ENCODE measurements at places on chromosomes 1 and 21.

DNA sequence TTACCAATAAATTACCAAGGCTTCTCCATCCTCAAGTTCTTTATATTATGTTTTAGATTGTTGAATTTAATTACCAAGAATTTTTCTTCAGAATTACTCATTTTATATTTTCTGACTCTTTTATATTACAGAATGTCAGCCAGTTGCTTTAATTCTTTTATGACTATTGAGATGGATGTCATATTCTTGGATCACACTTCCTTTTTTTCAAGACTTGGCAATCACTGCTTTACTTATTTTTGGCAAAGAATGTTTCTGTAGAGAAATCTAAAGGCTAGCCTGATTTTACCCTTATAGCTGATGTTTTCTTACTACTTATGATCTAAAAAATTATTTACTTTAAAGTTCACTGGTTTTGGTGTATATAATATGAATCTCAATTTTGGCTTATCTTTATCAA lies 721.1 kb upstream of the TMPRSS15 start:
- DNase-seq: no peak

DNA sequence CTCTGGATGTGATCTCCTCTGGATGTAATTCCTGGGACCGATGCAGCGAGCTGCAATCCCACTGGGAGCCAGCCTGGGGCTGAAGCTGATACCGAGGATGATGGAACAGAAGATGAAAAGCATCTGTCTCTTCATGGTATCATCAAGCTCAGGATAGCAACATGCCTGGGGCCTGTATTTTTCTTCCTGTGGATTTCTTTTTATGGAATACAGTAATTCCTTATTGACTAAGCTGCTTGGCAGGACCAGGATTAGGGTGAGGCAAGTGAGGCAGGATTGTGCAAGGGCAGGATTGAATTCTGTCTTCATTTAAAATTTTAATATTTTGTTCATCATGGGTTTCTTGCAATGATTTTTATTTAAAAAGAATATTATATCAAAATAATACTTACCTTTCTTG lies 86.6 kb downstream of the SLC25A24 start:
- DNase-seq: no peak

GRCh38 chr1:226223157-226223785 lies at the start of gene MIXL1:
Gene MIXL1, plus strand, starts transcription at chr1:226223664. Its CDS starts 18 bp downstream, at chr1:226223682.
- DNase-seq: no peak

- no peak for DNase-seq
These were observed 10.4 kb upstream of the CCDC27 start for GRCh38 chr1:3741566-3742438.

DNA sequence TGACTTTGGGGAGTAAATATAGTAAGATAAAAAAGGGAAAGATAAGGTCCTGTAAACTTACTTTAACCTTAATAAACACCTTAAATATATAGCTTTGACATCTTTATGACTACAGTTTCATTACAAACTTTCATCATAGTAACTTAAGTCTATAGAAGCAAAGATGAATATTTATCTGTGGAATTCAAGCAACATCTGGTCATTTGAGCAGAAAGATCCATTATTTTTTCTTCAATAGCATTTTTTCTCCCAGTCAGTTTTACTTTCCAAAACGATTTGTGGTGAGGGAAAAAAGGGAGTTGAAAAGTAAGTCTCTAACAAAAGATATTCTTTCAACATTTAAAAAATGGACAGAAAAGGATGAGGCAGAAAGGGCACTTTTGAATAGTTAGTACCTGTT lies 69.0 kb downstream of the HMCN1 start:
- DNase-seq: no peak

DNA sequence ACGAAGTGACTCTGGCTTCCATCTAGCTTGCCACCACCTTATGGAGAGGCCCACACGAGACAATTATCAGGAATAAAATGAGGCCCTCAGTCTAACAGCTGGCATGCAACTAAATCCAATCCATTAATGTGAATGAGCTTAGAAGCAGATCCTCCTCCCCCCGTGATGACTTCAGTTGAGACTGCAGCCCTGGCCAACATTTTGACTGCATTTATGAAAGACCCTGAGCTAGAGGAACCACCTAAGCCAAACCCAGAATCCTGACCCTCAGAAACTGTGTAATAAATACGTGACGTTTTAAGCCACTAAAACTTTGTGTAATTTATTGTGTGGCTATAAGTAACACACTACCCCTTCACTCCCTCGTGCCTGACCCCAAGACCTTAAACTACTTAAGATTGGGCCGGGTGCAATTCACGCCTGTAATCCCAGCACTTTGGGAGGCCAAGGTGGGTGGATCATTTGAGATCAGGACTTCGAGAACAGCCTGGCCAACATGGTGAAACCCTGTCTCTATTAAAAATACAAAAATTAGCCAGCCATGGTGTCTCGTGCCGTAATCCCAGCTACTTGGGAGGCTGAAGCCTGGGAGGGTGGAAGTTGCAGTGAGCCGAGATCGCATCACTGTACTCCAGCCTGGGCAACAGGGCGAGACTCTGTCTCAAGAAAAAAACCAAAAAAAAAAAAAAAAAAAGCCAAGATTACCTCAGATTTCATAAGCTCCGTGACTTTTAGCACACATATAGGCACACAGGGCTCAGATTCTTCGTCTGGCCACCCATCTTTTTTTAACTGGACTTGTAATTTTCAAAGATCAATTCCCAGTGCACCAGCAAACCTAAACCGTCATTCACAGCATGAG lies 72.5 kb downstream of the ENAH start:
- no peak for DNase-seq

GRCh38 chr1:59714966-59715365 lies 99.8 kb upstream of the HOOK1 start:
- no peak for DNase-seq

DNA sequence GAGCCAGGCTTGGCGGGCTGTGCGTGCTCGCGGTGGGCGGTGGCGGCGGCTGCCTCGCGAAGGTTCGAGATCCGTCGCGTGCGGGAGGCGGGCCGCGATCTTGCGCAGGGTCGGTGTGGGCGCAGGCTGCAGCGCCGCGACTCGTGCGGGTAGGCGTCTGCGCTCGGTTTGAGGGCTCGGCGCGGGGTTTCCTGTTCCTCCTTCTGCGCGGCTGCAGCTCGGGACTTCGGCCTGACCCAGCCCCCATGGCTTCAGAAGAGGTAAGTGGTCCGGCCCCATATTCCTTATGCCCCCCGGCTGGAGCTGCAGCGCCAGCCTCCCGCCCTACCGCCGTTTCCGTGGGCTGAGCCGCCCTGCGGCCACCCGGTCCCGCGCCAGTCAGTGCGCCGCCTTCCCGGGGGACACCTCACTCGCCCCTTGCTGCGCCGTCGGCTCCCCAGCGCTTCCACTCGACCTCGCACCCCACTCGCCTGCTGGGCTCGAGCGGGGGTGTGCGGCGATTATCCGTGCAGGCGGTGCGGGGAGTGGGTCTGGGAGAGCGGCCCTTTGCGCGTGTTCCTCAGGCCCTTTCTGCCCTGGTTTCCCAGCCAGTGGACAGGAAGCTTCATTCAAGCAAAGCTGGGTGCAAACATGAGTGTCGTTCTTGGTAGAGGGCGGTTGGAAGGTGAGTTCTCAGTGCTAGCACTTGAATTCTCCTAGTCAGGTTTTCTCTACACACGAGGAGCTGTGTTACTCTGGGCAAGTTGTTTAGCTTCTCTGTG lies at the start of gene CACYBP:
Gene CACYBP (plus strand): TSS at position 12 of the 761 bp plus-strand sequence. CDS start 234 bp downstream, at position 246.
- no peak for DNase-seq

DNA sequence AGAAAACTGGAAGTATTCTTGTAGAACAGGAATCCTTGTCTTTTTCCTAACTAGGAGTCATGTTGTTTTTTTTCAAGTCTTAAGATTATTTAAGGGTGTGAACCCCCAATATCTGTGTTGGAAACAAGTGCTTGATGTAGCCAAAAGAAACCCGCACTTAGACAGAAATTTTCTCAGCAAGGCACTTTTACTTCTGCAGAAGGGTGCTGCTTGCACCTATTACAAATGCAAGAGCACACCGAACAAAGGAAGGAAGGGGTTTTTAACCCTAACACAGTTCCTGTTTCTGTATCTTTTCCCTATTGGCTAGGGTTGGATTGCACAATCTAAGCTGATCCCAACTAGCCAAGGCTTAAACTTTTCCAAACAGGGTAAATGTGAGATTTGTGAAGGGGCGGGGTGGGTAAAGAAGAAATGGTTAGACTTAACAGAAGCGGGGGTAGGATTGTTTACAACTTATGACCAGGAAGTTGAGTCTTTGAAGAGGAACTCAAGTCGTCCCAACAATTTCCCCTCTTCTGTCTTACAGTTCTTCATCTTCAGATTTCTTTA lies 75.1 kb downstream of the ZFYVE9 start:
- DNase-seq: no peak

- no peak for DNase-seq
These were observed 115.0 kb downstream of the RERE start for GRCh38 chr1:8702472-8702849.

Data from D721Med (cell line).